Activated CD8-positive, alpha-beta T cell treated with anti-CD3 and anti-CD28 coated beads, Interleukin-2, amount 10 ng/mL, durations not matched to agents 7 days and 5 days (primary cell): ENCODE measurements at places on chromosomes 7 and 10. TPM values are rescaled to one million over a fixed set of nuclear protein-coding genes. Genes with fewer than 3 reads are reported as not detected.

- DNase-seq: no peak
- no peaks in the 10 kb centered on the region for H3K4me1 ChIP-seq
- H3K36me3 ChIP-seq: no peaks in the 10 kb centered on the region
- H3K4me3 ChIP-seq: no peak overlapping the region
Measured at GRCh38 chr7:157291404-157292080, 45.3 kb upstream of the DNAJB6 start.

DNA sequence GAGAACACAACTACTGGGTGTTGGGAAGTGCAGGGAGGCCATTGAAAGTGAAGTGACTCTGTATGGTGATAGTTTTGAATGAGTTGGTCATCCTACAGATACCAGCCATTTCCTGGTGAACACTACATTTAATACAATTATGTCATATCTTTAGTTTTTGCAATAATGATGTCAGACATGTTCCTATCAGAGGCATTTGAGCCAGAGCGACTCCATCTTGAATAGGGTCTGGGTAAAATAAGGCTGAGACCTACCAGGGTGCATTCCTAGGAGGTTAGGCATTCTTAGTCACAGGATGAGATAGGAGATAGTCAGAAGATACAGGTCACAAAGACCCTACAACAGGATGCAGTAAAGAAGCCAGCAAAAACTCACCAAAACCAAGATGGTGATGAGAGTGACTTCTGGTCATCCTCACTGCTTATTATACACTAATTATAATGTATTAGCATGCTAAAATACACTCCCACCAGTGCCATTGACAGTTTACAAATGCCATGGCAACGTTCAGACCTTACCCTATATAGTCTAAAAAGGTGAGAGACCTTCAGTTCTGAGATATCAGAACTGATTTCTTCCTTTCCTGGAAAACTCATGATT lies 28.2 kb downstream of the ADK start:
- H3K4me3 ChIP-seq: no peak overlapping the region
- peaks cover 39% of the 10 kb centered on the region for H3K4me1 ChIP-seq

PPP1R17 gene
- total RNA-seq: not detected

- H3K4me1 ChIP-seq: no peaks in the 10 kb centered on the region
- H3K27me3 ChIP-seq: no peaks in the 10 kb centered on the region
- DNase-seq: no peak
- H3K4me3 ChIP-seq: no peak overlapping the region
- H3K27ac ChIP-seq: no peak overlapping the region
Measured at GRCh38 chr7:27680610-27681009, 17.9 kb upstream of the HIBADH start.

CAMK2B gene
- not detected for total RNA-seq
